ENCODE measurements at places on chromosomes 3 and 15. TPM values are rescaled to one million over a fixed set of nuclear protein-coding genes. Genes with fewer than 3 reads are reported as not detected.

- DNase-seq = no peak
- H3K27ac ChIP-seq = no peak overlapping the region
- H3K36me3 ChIP-seq = no peaks in the 10 kb centered on the region
- H3K27me3 ChIP-seq = no peaks in the 10 kb centered on the region
- H3K4me1 ChIP-seq = no peaks in the 10 kb centered on the region
These were observed 100.2 kb upstream of the PTX3 start for GRCh38 chr3:157336252-157337009.

Gene MAP6D1
- 2.9 TPM for total RNA-seq

DNA sequence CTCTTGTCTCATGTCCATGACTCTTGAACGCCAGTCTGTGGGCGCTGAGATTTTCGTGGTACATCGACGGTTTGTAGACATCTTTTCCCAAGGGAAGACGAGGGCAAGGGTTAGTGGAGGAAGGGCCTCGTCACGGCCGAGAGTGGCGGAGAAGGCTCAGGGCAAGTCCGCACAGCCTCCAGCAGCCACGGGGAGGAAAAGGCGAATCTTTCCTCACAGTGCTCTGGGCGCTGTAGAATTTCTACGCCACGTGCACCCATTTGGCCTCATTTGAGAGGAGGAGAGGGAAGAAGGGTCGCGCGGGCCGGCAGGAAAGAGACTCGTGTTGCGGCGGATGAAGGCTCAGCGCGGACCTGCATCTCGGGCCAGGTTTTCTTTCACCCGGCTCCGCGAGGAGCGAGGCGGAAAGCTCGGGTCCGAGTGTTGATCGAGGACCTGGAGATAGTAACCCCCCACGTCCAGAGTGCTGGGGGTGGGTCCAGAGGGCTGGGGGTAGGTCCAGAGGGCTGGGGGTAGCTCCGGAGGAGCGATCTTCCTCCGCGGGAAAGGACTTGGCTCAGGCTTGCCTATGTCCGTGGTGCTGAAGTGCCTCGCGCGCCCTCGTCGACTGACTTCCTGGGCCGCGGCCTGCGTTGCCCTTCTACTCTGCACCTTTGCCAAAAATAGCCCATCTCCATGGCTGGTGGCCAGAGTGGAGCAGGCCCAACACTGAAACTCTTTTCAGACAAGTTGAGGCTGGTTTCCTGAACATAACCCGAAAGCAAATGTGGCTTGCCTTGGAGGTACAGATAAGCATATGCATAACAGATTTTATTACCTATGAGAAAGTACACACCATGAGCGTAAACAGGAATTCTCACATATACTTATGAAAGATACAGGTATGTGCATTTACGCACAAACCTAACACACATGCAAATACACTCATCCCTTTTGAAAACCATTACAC, 1.1 kb downstream of the SLC35G2 start:
- peaks cover 6% of the 10 kb centered on the region for H3K36me3 ChIP-seq
- peak overlapping the region; percentile 83 for H3K27ac ChIP-seq
- peak; percentile 20 for DNase-seq
- H3K27me3 ChIP-seq = peaks cover 31% of the 10 kb centered on the region

GRCh38 chr3:66655671-66656070, 154.8 kb upstream of the LRIG1 start:
- peaks cover 2% of the 10 kb centered on the region for H3K27me3 ChIP-seq
- no peak for DNase-seq
- H3K27ac ChIP-seq = no peak overlapping the region
- no peaks in the 10 kb centered on the region for H3K4me1 ChIP-seq
- H3K36me3 ChIP-seq = no peaks in the 10 kb centered on the region
